ENCODE measurements at places on chromosomes 1 and 21. TPM values are rescaled to one million over a fixed set of nuclear protein-coding genes. Genes with fewer than 3 reads are reported as not detected.

The BARHL2 gene
- total RNA-seq: not detected

The UBASH3A gene
- total RNA-seq: not detected

- no peak for DNase-seq
Measured at GRCh38 chr1:61638911-61639605, 85.9 kb downstream of the TM2D1 start.

DNA sequence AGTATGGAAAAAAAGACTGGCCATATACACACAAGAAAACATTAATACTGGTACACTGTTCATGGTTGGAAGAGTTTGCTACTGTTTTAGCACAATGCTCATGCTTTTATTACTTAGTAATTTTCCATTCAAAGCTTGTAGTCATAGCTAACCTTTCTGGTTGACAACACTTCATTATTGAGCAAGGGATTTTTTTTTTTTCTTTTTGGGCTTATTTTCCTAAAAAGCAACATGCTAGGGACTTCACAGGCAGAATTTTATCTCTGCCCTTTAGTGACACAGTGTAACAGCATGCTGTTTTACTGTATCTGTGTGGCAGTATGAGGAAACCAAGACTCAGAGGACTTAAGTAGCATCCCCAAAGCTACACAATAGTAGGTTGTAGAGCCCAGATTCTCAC is 58.5 kb downstream of the FGGY start:
- no peak for DNase-seq

DNA sequence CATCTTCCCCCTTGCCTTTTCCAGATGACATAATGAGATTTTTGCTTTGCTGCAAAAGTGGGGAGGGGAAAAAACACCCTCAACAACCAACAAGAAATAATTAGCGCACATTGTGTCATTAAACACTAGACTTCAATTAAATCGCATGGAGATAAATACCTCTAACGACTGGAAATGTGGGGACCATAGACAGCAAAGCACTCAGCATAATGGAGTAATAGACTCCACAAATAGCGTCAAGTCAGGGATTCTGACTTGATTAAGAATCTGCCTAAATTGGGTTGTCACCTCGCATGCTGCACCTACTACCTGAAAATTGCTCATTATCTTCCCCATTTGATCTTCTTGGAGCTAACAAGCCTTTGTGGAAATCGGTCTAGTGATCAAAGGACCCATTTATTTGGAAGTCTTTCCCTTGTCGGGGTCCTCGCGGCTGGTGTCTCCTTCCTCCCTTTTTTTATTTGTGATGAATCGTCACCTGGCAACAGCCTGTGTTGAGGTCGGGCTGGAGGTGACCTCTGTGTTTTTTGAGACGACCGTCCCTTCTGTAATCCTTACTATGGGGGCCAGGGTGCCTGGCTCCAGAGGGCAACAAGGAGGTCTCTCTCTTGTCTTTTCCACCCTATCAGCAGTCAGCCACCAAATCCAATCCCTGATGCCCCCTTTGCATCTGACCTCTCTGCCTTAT is 75.3 kb upstream of the IGSF21 start:
- DNase-seq: no peak

- no peak for DNase-seq
Measured at GRCh38 chr1:33143176-33143575, 38.7 kb downstream of the TRIM62 start.

GRCh38 chr1:96416111-96416595 is 305.4 kb upstream of the PTBP2 start:
- no peak for DNase-seq

- no peak for DNase-seq
Measured at GRCh38 chr21:34630536-34631143, 15.7 kb upstream of the RCAN1 start.

DNA sequence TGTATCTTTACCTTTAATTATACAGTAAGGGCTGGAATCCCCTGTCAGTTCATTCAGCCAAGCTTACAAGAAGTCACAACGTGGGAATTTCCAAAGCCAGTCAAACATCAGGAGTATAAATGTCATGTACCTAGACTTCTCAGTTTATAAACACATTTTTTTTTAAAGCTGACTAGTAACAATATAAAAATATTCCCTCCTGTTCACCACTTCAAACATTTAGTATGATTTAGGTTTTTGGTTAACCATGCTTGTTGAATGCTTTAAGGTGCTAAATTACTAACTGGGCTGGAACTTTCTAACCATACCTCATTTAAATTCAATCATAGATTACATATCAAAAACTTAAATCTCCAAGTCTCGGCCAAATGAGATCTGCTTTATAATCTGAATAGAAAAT is 44.0 kb downstream of the JAK1 start:
- no peak for DNase-seq

DNA sequence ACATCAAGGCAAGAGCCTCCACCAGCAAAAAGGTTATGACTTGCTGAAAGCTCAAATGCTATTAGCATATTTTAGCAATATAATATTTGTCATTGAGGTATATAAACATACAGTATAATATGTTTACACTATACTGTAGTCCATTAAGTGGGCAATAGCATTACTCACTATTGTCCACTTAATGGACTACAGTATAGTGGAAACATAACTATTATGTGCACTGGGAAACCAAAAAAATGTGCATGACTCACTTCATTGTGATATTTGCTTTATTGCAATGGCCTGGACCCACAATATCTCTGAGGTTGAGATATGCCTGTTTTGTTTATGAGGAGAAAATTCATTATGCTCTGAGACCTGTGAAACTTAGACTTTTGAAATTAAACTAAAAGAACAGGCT is 300.0 kb downstream of the BARHL2 start:
- no peak for DNase-seq

Measured in cardiac septum (tissue), 1 donor.